ENCODE measurements at places on chromosomes 7 and 10.

GRCh38 chr7:101935521-101936141 lies 118.2 kb downstream of the CUX1 start:
- no peak for DNase-seq

GRCh38 chr7:133349101-133349500 lies 96.2 kb downstream of the EXOC4 start:
- no peak for DNase-seq

DNA sequence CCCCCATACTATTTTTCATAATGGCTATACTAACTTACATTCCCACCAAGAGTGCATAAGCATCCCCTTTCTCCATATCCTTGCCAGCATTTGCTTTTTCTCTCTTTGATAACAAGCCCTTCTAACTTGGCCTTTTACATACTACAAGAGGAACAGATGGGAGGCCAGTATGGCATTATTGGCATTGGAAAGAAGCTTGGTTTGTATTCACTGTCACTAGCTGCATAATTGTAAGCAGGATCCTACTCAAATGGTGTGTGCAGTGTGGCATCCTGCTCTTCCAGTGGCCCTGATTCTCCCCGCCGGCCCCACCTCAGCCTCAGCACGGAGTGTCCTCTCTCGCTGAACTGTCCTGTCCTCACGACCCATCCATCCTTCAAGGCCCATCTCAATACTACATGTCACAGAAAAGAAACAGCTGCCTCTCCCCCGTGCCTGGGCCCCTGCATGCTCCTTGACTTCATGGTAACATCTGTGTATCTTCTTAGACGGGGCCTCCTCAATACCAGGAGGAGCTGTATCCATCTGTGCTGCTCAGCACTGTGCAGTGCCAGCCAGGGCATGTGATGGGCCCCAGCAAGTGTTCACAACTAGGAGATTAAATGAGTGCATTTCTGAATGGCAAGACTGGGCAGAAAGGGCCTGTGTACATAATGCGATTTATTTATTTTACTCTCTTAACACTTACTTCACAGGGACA lies 205.2 kb downstream of the COBL start:
- no peak for DNase-seq

DNA sequence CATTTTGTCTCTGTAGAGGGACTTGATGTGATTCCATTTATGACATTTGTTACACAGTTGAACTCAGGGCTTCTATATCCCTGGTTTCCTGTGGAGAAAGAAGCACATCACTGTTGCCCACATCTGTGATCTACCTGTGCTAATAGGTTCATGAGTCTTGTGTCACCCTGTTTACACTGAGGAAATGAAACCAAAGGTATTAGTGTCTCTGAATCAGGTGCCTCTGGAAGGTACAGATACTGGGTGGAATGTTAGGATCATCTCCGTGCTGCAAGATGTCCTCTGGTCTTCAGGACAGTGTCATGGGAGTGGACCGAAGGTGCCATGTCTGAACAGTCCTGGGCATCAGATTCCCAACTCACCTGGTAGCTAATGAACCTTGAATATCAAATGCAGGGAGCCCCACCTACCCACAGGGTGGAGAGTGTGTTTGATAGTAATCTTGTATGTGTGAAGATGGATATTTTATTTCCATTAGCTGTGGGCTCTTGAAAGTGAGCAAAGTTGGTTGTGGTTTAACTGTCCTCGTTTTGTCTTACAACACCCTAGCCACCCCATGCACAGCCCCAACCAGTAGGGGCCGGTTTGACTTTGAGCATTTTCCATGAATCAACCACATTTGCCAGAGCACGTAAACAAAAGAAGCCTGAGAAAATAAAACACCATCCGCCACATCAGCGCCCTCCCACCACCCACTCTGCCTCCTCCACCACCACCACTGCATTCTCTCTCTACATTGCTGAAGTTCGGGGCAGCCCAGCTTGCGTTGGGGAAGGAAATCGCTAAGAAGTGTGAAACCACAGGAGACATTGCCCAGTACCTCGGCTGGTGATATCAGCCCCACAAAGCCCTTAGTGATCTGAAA lies 40.7 kb downstream of the TARP start:
- peak; percentile 23 for DNase-seq

GRCh38 chr10:93406364-93407145 lies 75.6 kb downstream of the MYOF start:
- peak; percentile 74 for DNase-seq

- DNase-seq: no peak
Observed at GRCh38 chr7:20270371-20270770, 53.2 kb upstream of the MACC1 start.

DNA sequence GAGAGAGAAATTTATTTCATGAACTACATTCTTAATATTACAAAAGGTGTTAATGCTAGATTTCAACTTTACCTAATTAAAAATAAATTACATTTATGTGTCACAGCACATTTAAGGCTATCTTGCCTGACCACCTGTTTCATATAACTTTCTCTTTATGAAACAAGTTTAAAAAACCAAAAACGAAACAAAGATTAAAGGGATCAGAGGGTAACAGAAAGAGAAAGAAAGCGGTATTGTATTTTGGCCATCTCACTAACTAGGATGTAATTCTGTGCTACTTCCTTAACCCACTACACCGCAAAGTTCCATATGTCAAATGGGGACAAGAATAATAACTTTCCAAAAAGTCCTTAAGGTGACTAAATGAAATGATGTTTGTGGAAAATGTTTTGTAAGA lies 6.3 kb upstream of the RHOBTB1 start:
- DNase-seq: no peak

DNA sequence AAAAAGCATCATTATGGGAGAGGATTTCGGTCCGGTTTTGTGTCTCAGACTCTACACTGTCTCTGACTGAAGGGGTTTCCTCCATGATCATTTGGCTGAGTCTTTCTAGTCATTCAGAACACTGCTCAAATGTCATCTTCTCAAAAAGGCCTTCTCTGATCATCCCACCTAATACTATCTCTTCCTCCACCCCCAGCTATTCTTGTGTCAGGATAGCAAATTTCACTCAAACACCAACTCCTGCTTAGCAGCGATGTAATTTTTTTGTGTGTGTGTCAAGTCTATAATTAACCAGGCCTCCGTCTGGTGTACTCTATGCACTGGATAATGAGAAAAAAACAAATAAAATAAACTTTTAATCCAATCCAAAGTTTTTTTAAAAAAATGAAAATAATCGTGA lies 200.4 kb downstream of the KCND2 start:
- DNase-seq: no peak

DNA sequence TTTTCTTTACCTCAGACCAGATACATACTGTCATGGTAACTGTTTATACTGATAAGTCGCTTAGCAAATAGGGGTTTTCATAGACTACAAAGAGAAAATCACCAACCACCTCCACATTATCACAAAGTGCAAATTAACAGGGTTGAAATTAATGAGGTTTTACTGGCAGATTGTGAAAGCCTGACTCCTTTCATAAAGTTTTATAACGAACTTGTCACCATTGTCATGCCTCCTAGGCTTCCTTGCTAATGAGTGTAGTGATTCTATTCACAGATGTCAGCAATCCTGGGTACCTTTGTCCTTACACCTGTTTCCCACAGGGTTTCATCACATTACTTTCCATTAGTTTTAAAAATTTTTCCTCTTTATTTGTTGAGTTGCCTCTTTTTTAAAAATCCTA lies 142.3 kb upstream of the PTN start:
- no peak for DNase-seq

DNA sequence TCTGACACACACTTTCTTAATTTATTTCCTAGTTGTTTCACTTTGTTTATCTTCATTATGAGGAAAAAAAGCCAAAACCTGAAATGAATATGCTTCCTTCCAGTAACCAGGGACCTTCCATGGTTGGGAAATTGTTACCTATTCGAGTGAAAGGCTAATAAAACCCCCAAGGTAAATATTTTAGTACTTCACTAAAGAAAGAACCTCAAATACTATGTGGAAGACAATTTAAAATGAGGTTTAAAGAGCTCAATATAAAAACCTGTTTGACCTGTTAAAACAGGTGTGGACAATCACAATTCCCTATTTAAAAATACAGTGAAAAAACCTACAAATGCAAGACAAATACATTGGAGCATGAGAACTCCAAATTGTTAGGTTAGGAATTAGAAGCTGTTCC lies 192.6 kb downstream of the CFTR start:
- no peak for DNase-seq

All from fibroblast of villous mesenchyme (primary cell).